ENCODE measurements at places on chromosomes 1 and 21.

DNA sequence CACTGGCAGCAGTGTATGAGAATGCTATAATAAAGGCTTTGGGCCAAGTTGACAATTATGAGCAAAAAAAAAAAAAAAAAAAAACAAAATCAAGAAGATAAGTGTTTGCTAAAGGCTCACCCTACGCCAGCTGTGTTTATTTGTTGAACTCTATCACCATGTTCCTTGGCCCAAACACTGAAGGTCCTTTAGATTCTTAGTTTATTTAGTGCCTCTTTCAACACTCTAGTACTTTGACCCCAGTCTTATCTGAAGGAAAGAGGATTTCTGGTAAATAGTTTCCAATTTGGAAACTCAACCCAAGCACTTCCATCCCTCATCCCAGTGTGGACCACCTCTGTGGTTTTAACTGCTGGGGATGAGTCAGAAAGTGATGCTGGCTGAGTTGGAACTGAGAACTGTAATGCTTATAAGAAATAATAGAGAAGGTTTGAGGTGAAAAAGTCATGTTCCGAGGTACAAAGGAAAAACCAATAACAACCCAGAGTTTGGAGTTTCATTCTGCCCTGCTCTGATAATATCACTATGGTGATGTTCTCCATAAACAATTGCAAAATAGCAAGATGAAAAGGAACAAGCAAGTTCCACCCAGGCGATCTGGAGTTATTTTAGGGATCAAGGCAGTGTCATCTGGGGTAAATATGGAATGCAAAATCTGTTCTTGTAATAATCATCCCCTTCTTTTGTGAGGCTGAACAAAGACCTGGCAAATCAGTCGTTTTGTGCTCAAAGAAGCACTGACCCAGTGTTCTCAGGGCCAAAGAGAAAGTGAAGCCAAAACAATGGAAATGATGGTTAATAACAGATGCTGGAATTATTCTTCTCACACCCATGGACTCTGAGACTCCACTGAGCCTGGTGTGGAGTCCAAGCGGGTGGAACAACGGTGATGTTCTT lies 19.7 kb upstream of the CAPZB start:
- DNase-seq: no peak

- DNase-seq: no peak
Observed at GRCh38 chr1:162335126-162335525, 41.5 kb downstream of the SPATA46 start.

GRCh38 chr1:35449334-35450008 lies 107.7 kb downstream of the KIAA0319L start:
- no peak for DNase-seq

DNA sequence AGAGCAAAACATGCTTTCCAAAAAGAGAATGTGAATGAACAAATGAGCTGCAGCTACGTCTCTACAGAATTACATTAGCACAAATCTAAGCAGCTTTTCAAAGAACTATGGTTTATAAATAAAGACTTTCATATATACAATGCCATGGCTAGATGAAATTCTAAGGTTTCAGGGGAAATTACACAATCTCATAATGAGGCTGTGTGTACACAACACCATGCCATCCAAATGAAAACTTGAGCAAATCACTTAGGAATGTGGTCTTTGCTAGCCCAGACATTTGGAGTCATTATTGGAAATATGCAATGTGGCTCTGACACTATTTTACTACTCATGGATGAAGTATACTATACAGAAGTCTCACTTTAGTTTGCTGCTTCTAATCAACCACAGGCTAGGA lies 37.5 kb downstream of the SPAG17 start:
- no peak for DNase-seq

GRCh38 chr1:85047472-85048295 lies 616 bp downstream of the MCOLN3 start:
- peak; percentile 44 for DNase-seq

- no peak for DNase-seq
Observed at GRCh38 chr1:54260810-54261209, 60.8 kb downstream of the MRPL37 start.

GRCh38 chr1:19210772-19211549 lies 895 bp upstream of the UBR4 start:
- DNase-seq: no peak

- DNase-seq: no peak
Observed at GRCh38 chr1:41093826-41094225, 72.3 kb upstream of the SLFNL1 start.

GRCh38 chr1:208977012-208977411 lies 606.5 kb upstream of the CAMK1G start:
- DNase-seq: no peak

- DNase-seq: peak; percentile 80
Observed at GRCh38 chr1:18703041-18703621, 72.5 kb downstream of the PAX7 start.

GRCh38 chr1:201511396-201511940 lies 4.5 kb upstream of the CSRP1 start:
- no peak for DNase-seq

GRCh38 chr1:26009796-26010447 lies 11.7 kb upstream of the EXTL1 start:
- DNase-seq: peak; percentile 78

DNA sequence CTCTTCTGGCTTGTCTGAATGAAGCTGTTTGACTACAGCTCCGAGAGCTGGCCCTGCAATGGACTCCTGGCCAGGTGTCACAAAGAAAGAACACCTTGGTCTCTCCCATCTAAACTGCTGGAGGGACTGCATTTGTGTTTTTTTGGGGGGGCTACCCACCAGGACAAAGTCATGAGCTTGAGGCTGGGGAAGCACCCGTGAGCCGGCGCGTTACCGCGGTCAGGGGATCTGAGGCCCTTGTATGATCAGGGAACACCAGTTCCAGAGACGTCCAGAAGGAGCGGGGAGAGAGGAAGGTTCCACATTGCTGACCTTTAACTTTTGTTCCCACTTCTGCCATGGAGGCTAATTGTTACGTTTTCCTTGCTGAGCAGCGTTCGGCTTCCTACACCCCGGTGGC lies 84.5 kb upstream of the C1orf174 start:
- DNase-seq: no peak

GRCh38 chr1:41464885-41465284 lies 19.6 kb downstream of the EDN2 start:
- no peak for DNase-seq

DNA sequence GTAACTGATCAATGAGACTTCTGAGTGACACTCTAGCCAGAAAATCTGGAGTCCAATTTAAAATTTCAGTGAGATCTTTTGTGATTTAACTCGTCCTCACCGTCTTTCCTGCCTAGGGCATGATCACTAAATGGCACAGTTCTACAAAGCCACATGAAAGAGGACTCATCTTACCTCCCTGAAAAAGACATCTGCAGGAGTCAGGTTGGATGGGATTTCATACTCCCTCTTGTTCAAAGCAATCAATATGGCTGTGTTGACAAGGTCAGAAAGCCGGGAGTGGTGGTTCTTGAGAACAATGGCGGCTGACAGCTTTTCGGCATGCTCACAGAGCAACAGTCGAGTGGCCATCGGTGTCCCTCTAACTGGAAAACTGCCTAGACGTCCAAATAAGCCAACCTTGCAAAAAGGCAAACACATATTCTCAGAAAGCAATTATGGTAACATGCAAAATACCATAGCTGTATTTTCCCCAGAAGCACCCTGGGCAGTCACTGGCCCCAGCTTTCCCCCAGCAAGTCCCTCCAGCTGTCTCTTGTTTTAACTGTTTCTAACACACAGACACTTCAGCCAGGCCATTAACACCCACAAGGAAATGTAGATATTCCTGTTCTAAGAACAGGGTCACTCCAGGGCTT lies 36.6 kb upstream of the ACTA1 start:
- no peak for DNase-seq

DNA sequence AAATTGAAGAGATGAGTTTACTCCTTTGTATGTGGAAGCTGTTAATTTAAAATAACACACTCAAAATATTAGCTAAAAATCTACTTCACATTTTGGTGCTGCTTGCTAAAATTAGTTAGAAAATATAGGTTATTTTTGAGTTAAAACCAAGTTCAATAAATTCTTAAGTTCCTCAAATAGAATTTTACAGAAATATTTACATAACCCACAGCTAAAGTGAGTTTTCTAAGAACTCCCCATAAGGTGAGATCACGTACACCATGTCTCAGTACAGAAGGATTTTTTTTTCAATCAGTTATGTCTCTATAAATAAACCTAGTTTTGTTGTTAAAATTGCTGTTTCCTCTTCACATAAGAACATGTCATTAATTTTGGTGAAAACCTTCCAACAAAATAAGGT lies 108.0 kb downstream of the SDCCAG8 start:
- DNase-seq: no peak

DNA sequence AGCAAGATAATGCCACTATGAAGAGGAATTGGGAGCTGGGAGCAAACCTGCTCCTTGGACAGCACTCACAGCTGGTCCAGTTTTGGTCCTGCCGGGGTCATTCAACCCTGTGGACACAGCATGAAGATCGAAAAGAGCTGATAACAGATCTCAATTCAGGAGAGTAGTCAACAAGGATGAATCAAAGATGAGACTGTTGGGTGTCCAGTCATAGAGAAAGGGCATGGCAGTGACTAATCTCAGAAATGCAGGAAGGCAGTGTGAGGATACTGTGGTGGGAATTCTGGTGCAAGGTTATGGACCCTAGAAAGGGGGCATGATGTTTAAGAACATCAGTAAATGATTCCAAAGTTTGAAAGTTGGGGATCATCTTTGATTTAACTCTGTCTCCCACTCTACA lies 261.4 kb upstream of the ZP4 start:
- DNase-seq: no peak

- DNase-seq: no peak
Observed at GRCh38 chr1:192993426-192994085, 65.6 kb downstream of the UCHL5 start.
